ENCODE measurements at places on chromosomes 3 and 15.

DNA sequence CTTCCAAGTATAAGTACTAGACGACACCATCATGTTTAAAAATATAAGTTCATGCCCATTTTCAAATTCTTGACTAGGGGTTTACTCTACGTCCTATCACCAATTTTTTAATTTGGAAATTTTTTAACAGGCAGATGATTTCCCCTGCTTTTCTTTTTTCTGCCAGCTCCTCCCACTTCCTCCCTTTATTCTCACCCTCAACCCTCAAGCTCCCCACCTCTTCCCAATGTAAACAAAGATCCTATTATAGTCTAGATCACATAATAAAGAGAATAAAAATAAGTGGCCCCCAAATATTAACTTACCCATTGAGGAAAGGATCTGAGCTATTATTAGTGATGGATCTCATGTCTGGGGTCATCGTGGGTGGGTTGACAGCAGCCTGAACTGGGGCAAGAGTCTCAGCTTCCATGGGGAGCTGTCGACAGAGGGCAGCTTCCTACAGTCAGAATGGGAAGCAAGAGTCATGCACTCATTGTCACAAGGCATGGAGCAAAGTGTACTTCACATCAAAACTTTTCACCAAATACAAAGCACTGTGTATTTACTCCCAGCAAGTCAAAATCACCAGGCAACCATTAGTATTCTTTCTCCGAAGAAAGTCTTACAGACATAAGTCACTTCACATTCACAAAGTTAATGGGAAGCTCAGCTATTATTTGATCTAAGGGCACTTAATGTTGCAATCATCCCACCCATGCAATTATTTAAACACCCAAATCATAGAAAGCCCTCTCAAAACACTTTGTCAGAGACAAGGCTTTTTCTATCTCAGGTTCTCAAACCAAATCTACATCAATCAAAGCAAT lies 53.2 kb downstream of the TM4SF4 start:
- no peak for DNase-seq

DNA sequence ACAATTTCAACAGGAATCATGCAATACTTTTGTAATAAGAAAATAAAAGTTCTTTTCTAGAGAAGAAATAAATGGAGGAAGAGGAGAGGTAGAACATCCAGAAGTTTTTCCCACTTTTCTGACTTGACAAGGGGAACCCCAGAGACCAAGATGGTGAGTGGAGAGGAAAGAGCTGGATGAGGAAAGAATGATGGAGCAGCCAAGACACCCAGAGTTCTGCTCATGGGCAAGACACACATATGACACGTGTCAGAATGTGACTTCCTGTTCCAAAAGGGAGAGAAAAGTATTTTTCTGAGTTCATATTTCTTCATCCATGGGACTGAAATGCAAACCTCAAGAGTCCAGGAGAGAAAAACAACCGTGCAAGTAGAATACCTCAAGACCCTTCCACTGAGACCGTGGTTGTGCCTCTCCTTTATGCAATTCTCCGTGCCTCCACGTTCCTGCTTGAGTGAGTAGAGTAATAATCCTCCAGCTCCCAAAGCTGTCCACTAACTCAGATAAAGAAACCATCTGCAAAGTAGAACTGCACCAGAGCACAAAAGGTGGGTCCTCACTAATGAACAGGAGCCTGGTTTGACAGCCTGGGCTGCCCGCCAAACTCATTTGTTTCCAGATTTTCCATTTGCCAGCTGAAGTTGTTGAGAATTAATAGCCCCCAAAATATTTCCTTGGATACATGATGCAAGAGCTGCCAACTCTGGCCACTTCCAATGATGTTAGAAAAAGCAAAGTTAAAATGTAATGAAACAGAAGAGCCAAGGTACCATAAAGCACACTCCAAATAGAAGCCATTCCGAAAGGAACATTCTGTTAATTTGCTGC lies 272.6 kb upstream of the IGF1R start:
- no peak for DNase-seq

GRCh38 chr3:151740581-151740980 lies 6.9 kb downstream of the AADACL2 start:
- DNase-seq = no peak

GRCh38 chr3:46693038-46693891 lies at the start of gene ALS2CL:
TSS of gene ALS2CL (minus strand) at chr3:46693679. CDS start at chr3:46689440, 4,239 bp downstream.
- no peak for DNase-seq

DNA sequence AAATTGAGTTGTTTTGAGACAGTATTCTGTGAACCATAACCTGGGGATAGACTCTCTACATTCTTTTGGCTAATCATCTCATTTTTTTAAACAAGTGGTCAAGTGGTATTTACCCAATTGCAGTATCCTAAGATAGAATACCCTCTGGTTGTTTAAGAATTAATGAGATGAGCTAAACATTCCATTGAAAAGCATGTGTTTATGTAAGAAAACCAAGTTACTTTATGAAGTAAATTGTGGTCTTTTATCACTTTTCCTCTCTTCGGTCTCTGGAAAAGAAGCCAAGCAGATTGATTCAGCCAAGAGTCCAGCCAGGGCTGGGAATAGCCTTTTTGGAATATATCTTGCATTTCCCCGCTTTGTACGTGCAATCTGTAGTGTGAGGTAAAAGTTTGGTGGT lies 185.7 kb upstream of the TOPAZ1 start:
- DNase-seq = no peak

GRCh38 chr3:115932807-115933206 lies 309.5 kb downstream of the GAP43 start:
- DNase-seq = no peak

GRCh38 chr3:88033808-88034207 lies 25.0 kb downstream of the CGGBP1 start:
- DNase-seq = no peak

GRCh38 chr15:46552316-46552715 lies 917.5 kb downstream of the SQOR start:
- DNase-seq = no peak

DNA sequence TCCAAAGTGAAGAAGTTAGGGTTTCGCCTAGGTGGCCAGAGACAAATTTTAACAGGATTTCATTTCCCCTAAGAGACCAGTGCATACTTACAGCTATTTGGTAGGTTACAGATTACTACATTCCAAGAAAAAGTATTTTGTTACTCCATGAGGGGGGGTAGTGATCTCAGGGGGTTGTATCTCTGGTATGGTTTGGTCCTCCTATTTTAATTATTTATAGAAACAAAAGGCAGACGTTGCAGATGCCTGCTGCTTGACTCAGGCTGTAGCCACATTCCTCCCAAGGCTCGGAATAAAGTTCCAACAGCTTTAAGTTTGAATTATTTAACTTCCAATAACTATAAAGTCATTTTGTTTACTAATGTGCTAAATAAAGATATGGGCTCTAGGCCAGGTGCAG lies 1.3 kb upstream of the TRIM59 start:
- DNase-seq = no peak

GRCh38 chr3:117998071-117998470 lies 1036.6 kb downstream of the IGSF11 start:
- DNase-seq = no peak

DNA sequence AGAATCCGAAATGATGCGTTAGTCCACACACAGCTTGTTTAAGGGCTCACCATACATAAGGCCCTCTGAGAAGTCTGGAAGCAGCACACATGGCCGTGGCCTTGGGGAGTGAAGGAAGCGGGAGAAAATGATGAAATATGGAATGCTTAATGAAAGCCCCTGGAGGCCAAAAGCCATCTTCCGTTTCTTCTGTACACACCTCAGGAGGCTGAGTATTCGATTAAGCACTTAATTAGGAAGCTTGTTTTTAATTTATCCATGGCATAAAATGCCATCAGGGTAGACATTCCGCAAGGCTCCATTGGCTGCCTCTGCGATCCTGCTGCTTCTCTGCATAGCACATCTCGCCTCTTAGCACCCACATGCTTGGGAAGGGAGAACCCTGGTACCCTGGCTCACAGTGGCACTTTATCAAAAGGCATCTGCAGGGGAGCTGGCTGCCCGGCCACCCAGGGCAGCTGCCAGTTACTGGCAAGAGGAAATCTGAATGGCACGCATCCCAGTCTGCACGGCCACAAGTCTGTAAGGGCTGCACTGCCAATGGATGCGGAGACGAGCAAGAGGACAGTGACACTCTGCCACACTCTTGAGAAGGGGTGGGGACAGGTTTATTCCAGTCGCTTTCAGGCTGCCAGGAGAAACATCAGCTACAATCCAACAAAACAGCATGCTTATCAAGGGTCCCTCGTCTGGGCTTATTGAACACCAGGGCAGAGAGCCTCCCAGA lies 356.2 kb downstream of the OCA2 start:
- no peak for DNase-seq

DNA sequence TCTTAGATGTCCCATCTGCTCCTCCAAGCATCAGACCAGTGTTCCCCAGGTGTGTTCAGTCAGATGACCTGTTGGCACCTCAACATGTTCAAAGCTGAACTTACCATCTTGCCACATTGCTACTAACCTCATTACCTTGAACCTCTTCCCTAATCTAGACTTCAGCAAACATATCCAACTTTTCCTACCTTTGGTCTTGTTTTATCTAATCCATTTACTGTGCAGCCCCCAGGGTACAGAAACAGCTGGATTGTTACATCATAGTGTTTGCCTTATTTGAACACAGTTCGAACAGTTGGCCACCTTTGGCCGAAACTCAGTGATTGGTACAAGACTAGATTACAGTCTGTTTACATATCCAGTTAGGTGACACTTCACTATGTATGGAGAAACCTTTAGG lies 36.1 kb upstream of the MCF2L2 start:
- DNase-seq = no peak

DNA sequence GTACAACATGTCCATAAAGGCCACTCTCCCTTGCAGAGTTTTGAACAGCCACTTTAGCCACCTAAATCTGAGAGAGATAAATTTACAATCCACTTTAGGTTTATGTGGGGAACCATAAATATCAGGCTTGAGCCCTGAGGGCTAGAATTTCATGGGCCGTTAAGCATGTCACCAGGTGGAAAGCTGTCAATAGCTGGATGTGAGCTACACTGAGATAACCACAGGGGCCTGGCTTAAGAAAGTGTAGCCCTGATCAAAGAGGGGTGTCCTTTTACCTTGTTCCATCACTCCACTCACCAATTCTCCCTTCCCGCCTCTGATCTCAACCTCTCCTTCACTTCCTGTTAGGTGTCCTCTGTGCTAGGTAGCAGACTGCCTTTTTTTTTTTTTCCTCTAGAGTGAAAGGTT lies 172.8 kb upstream of the ICE2 start:
- no peak for DNase-seq

- no peak for DNase-seq
Observed at GRCh38 chr3:24608701-24609390, 114.2 kb upstream of the THRB start.

- DNase-seq = no peak
Observed at GRCh38 chr15:75943246-75943645, 39.6 kb downstream of the FBXO22 start.

GRCh38 chr3:36063992-36064391 lies 316.3 kb upstream of the STAC start:
- DNase-seq = no peak

DNA sequence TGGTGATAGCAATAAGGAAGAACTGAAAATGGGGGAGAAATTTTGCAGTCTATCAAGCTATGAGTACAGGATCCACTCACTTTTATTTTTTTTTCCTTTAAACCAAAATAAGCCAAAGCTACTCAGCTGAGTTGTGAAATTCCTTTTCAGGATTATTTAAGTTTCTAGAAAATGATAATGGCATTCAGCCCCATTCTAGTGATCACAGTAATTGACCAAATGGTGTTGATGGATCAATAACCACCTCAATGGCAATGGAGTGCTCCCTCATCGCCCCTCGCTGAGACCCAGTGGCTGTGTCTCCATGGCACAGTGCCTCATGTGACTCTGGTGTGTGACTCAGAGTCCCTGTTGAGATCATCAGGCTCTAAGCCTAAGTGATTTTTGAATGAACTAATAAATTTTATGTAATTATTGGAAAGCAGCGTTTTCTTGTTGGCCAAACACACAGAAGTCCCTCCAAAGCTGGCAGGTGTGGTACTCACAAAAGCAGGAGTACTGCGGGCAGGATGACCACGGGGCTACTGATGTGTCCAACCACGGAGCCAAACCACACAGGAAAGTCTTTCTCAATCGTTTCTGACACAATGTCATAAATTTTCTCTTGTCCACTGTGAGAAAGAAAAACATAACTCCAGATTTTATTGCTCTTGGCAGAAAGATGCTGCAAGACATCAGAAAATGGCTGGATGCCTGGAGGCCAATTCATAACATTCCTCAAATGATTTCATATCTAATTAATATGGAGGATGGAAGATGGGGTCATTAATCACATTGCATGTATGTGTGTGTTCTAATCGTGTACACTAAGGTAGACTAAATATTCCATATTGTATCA lies 14.4 kb upstream of the STARD5 start:
- DNase-seq = no peak

DNA sequence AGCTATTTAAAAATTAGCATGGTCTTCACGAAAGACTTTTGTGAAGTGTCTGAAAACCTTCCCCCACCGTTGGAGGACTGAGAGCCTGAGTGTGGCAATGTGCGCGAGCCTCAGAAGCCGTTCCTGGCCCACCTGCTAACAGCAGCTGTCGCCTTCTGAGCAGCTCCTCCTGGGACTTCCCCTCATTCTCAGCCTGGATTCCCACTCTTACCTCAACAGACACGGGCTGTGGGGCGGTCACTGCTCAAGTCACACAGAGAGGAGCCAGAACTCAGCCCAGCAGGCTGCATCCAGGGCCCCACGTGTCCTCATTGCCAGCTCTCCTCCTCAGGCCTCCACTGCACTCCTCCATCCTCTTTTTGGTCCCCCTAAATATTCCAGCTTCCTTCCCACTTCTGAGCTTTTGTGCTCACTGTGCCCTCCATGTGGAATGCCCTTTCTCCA lies 7.8 kb downstream of the DNASE1L3 start:
- DNase-seq = no peak

- DNase-seq = no peak
Observed at GRCh38 chr15:44535523-44536301, 1.2 kb upstream of the EIF3J start.

GRCh38 chr15:92073044-92073785 lies 219.7 kb downstream of the SLCO3A1 start:
- no peak for DNase-seq

- DNase-seq = no peak
Observed at GRCh38 chr3:3923619-3924018, 124.4 kb downstream of the LRRN1 start.

DNA sequence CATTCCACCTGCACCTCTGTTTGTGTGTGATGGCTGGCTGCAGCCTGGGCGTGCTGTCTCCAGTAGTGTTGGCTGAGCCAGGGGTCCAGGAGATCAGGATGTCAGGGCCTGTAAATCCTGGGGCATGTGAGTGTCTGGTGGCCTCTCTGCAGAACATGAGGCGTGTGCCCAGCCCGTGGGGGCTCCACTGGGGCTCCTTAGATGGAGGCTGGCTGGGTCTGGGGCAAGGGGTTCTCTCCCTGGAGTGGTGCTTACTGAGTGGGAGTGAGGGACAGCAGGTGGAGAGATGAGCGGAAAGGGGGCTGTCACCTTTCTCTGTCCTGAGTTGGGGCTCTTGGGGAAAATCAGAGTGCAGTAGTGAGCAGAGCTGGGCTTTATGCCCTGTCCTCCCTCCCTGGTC lies 152.2 kb downstream of the CHDH start:
- no peak for DNase-seq

GRCh38 chr3:81923038-81923437 lies 161.6 kb upstream of the GBE1 start:
- DNase-seq = no peak

DNA sequence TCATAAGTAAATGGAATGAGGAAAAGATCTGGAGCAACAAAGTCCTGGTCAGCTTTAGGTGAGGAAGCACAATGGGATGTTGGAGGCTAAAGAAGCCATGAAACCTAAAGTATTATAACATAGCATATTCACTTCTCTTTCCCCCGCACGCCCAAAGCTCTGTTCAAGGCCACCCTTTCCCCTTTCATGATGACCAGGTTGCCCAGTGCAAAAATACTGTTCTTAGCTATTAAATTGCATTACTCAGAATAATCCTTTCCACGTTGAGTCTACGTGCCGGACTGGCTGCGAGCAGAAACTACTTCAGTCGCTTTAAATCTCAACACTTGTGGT lies 589 bp upstream of the MAPKBP1 start:
- DNase-seq = no peak

Data from iPS DF 19.7 (cell line).